ENCODE measurements at places on chromosomes 2 and 18. TPM values are rescaled to one million over a fixed set of nuclear protein-coding genes. Genes with fewer than 3 reads are reported as not detected.

- DNase-seq: no peak
- H3K4me1 ChIP-seq: peaks cover 26% of the 10 kb centered on the region
- peak overlapping the region; percentile 64 for H3K27ac ChIP-seq
- H3K36me3 ChIP-seq: no peaks in the 10 kb centered on the region
Observed at GRCh38 chr2:62217970-62218369, 22.1 kb downstream of the B3GNT2 start.

- H3K4me1 ChIP-seq: no peaks in the 10 kb centered on the region
- no peak for DNase-seq
- H3K27ac ChIP-seq: no peak overlapping the region
- no peaks in the 10 kb centered on the region for H3K36me3 ChIP-seq
Observed at GRCh38 chr18:69958422-69958821, 10.7 kb upstream of the CD226 start.

DNA sequence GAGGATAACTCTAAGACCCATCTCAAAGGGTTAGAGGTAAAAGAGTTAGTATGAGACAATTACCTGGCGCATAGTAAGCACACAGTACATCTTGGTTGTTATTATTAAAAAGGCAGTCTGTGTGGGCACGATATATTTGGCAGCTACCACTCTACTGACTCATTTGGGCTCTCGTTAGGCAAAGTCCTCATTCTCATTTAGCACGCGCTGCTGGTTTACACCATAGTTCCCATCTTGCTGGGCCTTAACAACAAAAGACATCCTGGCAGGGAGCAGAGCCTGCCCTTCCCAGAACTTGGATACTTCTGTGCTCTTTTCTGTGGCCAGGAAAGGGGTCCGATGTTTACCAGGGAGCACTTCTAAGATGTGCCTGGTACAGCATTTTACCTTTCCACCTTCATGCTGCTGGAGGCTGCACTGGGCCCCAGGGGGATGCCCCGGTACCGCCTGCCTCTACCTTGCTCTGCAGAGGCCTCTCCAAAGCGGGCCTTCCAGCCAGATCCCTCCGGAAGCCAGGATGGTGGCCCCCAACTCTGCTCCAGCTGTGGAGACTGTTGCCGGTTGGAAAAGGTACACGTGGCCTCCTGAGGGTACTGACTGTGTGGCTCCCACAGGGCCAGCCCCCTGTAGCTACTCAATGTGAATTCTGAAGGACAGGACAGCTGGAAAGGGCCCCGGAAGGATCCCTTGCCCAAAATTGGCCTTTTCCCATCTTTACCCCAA is 15.0 kb downstream of the GLI2 start:
- peaks cover 5% of the 10 kb centered on the region for H3K4me1 ChIP-seq
- no peak overlapping the region for H3K4me3 ChIP-seq
- peaks cover 3% of the 10 kb centered on the region for H3K27me3 ChIP-seq
- no peaks in the 10 kb centered on the region for H3K36me3 ChIP-seq
- no peak for DNase-seq

DNA sequence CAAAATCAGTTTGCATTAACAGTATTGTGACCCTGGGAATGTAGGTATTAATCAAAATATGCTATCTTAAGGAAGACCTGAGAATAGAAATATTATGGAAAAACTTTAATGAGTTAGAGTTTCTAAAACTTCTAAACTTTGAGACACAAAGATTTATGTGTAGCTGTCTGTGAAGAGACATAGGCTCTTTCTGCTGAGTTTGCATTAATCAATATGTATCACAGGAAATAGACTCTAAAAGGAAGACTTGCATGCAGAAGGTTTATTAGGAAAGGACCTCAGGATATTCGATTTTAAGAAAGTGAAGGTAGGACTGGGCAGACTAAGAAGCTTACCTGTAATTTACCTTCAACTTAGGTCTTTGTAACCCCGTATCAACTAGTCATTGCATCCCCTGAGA is 494.8 kb upstream of the NRXN1 start:
- no peaks in the 10 kb centered on the region for H3K4me1 ChIP-seq
- no peak overlapping the region for H3K4me3 ChIP-seq
- no peak for DNase-seq
- no peaks in the 10 kb centered on the region for H3K36me3 ChIP-seq

- H3K4me1 ChIP-seq: no peaks in the 10 kb centered on the region
- peak; percentile 86 for DNase-seq
- H3K27ac ChIP-seq: no peak overlapping the region
- H3K36me3 ChIP-seq: no peaks in the 10 kb centered on the region
- H3K4me3 ChIP-seq: no peak overlapping the region
Observed at GRCh38 chr2:34012715-34013302, 413.7 kb upstream of the FAM98A start.

Gene XIRP2
- not detected for total RNA-seq

Gene IL36A
- total RNA-seq: not detected

Gene SLC5A7
- total RNA-seq: not detected

DNA sequence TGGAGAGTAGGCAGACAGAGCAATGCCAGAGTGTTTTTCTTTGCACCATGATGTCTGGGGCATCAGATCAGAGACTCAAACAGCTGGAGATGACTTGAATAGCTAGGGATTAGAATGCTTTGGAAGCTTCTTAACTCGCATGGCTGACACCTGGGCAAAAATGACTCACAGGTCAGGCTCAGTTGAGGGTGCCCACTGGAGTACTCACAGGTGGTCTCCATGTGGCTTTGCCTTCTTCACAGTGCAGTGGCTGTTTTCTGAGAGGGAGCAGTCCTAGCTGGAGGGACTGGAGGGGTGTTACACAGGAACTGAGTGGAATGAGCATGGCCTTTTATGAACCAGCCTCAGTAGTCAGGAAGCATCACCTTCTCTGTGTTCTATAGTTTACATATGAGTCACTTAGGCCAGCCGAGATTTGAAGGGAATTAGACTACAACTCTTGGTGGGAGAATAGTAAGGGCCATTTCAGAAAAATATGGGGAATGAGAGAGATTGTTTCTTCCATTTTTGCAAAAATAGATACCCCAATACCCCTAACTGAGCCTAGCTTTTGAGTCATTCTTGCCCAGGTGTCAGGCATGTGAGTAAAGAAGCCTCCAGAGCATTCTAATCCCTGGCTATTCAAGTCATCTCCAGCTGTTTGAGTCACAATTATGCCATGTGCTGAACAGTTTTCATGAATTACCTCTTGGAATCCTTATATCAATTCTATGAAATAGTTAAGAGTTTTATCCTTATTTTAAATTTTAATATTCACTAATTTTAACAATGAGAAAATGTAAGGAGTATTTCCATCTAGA is 7.1 kb upstream of the PPP1R1C start:
- H3K4me3 ChIP-seq: no peak overlapping the region
- DNase-seq: no peak
